ENCODE measurements at places on chromosomes 5 and 9.

GRCh38 chr5:160837211-160837610 is 14.8 kb downstream of the ATP10B start:
- no peak for DNase-seq

DNA sequence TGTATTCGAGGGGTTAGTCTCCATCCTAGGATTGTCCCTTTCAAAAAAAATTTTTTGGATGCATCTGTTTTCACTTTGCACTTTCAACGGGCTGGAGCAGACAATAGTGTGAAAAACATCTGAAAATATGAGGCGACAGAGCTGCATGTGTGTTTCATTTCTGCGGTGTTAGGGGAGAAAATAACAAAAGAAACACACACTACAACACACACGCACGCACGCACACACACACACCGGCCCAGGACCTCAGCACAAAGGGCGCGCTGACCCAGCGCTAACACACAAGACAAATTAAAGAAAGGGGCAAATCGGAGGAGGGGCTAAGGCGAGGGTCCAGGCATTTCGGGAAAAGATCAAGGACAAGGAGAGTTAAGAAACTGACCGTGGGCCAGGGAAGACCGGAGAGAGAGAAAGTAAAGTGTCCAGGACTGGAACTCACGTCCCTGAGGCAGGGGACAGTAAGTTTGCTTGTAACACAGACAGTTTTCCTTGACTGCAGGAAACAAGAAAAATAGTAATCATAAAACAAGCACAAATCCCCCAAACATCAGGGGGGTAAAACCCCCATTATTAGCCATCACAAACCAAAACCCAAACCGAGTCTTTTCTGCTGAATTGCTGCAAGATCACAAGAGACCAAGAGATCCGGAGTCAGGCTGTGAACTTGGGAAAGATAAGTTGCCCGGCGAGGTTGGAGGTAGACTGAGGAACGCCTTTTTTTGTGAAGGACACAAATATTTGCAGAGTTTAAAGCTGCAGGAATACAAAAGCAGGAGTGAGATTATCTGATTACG is 302.1 kb downstream of the PARP8 start:
- DNase-seq, result no peak

DNA sequence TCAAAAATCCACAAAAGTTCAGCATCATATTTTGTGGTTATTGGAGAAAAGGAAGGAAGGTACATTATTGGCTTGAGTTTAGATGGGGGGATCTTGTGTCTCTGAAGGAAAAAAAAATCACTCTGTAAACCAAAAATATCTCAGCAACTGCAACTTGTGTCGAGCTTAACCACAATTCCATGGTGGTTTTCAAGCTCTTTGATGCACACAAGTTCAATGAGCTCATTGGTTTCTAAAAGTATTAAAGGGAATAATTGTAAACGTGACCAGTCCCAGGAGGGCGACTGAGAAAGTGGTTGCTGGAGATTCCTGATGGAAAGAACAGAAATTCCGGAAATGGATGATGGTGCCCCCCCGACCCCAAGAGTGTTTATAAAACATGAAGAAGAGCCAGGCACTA is 173.8 kb downstream of the PSAT1 start:
- no peak for DNase-seq

DNA sequence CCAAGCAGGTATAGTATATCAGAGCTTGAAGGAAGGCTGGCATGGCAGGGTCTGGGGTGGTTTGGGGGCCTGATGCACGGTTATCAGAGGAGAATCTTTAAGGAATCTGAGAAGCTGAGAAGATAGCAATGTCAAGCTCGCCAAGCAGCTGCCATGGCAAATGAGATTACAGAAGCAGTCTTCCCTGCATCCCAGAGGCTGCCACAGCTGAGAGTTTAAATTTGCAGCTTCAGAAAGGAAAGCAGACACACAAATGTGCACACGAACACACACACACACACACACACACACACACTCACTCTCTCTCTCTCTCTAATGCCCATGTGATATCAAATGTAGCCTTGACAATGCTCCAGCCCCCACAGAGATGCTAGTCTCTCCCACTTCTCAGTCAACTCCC is 79.0 kb upstream of the TNC start:
- DNase-seq, result no peak

- DNase-seq, result no peak
Measured at GRCh38 chr5:123093111-123093600, 4.1 kb downstream of the PRDM6 start.

DNA sequence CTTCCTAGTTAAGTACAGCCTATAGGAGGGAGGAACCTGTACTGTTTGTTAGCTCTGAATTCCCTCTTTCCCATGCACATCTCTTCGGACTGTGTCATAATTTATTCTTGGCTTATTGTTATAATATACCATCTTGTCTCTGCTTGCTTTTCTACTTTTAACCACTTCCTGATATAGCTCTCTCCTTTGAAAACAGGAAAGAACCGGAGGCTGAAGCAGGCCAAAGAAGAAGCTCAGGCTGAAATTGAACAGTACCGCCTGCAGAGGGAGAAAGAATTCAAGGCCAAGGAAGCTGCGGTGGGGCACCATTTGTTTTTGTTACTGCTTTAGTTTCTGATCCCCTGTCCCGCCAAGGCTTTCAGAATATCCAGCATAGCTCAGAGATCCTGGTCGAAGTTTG is 4.8 kb downstream of the ATP6V1G1 start:
- no peak for DNase-seq

DNA sequence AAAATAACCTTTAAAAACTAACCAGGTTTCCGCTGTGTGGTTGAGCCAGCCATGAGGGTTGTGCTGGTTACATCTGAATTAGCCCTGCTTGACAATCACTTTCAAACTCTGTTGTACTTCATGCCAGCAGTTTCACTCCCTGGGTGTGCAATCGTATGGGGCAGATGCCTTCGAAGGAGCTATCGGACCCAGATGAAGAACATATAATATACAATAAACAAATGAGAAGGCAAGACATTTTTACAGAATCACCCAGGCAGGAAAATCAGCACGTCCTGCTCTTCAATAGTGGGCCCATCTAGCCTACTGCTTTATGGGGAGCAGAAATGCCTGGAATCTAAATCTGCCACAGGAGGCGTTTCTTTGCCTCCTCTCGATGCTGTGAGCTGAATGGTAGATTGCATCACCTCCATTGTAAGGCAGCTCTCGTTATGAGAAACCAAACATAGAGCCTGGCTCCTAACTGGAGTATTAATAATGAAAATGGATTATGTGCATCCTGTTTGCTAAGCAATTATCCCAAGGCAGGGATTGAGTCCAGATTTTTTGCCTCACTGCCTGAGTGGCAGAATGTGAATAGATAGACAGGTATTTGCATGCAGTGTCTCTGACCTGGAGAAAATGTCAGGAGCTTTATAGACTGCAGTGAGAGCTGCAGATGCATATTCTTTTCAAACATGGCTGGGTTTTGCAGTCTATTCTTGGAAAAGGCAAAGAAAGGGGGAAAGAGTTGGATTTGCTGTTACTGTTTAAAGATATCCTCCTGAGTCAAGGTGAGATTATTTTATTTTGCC is 143.3 kb upstream of the SMARCA2 start:
- no peak for DNase-seq

DNA sequence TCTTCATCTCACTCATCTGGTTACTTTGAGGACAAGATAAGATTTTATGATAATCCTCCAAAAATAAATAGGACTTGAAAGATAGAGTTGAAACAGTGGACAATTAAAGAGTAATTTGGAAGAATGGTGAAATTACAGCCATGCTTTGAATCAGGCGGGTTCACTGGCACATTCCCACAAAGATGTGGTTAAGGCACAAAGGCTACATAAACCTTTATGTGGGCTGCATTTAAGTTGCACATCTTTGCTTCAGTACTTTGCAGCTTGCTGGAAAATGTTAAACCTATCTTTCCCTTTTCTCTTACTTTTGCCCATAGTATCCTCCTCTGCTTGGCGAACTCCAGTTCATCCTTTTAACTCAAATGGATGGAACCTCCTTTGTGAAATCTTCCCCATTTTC is 92.2 kb upstream of the TNFAIP8 start:
- no peak for DNase-seq

DNA sequence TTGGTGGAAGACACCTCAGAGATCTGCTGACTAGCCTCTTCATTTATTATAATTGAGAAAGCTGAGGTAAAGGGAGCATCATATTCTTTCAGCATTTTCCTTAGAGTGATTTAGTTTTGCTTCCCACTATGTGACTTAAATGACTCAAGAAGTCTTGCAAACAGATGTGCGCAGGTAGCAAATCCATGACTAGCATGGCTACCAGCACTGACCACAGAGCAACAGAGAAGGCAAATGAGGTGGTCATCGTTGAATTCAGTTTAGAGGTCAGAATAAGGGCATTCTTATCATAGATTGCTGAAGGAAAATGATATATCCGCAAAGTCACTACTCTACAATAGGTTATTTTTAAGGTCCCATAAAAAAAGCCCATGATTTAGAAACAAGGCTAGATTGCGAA is 162.2 kb downstream of the PIK3R1 start:
- DNase-seq, result no peak

GRCh38 chr9:117411547-117411946 is 3.3 kb downstream of the ASTN2 start:
- DNase-seq, result peak; percentile 53

DNA sequence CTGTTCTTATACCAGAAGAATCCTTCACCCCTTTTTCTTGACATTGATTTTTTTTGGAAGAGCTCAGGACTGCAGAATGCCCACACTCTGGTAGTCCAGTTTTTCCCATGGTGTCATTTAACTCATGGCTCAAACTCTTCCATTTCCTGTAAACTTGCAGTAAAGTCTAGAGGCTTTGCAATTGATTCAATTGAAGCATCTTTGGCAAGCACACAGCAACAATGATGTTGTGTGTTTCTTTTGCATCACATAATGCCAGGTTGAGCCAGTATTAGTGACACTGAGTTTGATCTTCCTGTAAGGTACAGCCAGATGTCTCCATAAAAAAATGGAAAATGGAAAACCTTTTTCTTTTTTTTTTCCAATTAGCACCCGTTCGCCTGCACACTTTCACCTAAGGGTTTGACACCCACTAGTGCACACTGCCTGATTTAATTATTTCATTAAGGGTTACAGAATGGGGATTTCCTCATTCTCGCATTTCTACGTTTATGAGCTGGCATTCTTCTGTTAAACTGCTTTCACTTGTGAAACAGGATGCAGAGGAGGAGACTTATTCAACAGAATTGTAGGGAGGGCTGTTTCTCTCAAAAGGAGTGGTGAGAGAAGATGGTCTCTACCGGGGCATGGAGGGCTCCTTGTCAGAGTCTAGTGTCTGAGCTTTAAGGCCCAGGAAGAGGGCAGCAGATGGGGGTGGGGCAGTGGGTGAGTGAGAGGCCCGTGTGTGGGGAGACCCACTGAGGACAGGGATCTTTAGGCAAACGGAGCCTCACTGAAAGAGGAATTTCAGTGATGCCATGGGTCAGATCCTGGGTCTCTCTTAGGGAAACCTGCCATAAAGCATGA is 2.2 kb upstream of the S1PR3 start:
- no peak for DNase-seq

GRCh38 chr9:33307067-33307466 is 16.8 kb downstream of the NFX1 start:
- no peak for DNase-seq

GRCh38 chr9:33447799-33448553 is 583 bp upstream of the AQP3 start:
- DNase-seq, result no peak
